ENCODE measurements at places on chromosomes 11 and 22.

DNA sequence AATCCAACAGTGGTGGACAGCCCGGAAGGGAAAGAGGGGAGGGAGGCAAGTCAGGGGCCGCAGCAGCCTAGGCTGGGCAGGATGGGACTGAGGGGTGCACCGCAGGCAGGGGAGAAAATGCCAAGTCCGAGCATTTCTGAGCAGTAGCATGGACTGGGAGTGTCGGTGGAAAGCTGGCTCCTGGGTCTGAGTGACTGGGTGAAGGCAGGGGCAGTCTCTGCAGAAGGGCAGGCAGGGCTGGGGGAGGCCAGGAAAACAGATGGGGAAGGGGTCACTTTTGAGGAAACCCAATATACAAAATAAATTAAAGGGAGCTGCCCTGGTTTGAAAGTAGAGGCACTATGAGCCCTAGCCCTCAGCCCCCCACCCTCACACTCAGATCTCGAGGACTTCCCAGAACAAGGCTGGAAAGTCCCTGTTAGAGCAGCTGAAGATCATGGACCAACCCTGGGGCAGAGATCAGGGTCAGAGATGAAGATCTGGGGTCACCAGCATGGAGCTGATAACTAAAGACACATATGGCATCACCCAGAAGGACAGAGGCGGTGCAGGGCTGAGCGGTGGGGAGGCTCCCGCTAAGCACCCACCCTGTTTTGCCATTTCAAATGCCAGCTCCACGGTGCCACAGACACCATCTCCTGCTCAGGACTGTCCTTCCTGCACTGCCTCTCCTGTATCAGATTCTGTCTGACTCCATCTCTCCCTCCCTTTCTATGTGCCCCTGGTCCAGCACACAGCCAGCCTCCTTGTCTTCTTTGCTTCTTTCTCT is 32.4 kb upstream of the ETS1 start:
- H3K4me3 ChIP-seq: no peak overlapping the region
- H3K27me3 ChIP-seq: peaks cover 1% of the 10 kb centered on the region
- H3K4me1 ChIP-seq: no peaks in the 10 kb centered on the region
- no peak for DNase-seq
- H3K27ac ChIP-seq: no peak overlapping the region

DNA sequence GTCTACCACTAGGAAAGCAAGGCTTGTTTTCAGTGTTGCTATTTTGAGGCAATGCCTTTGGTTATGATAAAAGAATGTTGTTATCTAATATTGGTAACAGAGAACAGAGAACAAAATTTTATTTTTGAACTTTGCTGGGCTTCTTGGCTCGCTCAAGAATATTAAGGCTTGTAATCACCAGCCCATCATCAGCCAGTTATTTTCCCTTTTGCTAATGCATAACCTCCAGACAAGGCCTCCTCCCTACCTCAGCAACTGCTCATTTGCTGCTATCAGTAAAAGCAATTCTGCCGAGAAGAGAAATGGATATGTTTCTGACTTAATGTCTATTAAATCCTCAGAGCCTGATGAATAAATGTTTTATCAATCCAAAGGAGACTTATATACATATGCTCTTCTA is 8.9 kb downstream of the MTMR2 start:
- DNase-seq: no peak
- no peaks in the 10 kb centered on the region for H3K27me3 ChIP-seq
- no peaks in the 10 kb centered on the region for H3K36me3 ChIP-seq
- H3K4me1 ChIP-seq: no peaks in the 10 kb centered on the region

DNA sequence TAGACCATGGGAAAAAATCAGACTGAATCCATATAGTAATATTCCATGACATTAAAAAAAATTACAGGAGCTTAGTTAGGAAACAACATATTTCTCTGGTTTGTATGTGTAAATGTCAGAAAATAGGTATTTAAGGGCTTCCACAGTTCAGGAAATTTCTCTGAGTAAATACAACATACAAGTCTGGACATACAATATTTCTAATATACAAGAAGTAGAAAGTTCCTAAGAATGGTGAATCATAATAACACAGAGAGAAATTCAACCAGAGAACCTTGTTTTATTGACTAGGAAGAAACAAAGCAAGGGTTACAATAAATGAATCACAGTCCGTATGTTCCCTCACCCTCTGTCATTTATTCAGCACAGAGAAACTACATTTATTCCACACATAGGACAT is 532.7 kb upstream of the FAT3 start:
- no peaks in the 10 kb centered on the region for H3K4me1 ChIP-seq
- H3K4me3 ChIP-seq: no peak overlapping the region
- DNase-seq: no peak

GRCh38 chr22:44459041-44459440 is 39.0 kb downstream of the RTL6 start:
- no peak for DNase-seq
- H3K27me3 ChIP-seq: no peaks in the 10 kb centered on the region
- no peak overlapping the region for H3K4me3 ChIP-seq

DNA sequence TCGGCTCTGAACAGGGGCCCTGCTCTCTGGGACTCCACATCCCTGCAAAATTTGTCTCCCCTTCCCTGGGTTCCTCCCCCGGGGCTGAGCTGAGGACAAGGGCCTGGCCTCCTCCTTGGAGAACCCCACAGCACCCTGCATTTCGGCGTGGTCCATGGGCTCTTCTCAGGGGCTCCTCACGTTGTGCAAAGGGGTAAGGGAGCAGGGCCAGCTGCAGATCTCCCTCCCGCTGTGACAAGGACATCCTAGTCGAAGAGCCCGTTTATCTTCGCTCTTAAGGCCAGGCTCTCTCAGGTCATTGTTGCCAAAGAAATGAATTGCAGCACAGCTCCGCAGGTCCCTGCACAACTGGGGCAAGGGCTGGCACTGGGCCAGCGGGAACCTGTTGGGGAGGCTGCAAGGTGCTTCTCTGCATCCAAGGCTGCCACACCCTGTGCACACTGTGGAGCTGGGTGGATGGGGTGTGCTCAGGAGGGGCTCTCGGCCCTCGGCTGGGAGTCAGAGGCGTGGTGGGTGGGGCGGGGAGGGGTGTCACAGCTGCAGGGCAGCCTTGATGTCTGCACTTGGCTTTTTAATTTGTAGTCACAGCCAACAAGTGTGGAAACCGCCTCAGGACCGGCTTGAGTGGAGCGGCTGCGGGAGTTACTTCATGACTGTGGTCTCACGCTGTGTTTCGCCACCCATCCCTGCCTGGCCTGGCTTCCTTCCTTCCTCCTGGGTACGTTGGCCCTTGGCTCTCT is 26.6 kb upstream of the SEPTIN5 start:
- no peaks in the 10 kb centered on the region for H3K27me3 ChIP-seq
- no peaks in the 10 kb centered on the region for H3K36me3 ChIP-seq
- H3K4me3 ChIP-seq: no peak overlapping the region
- no peaks in the 10 kb centered on the region for H3K4me1 ChIP-seq
- no peak for DNase-seq

- H3K4me1 ChIP-seq: peaks cover 3% of the 10 kb centered on the region
- H3K27ac ChIP-seq: no peak overlapping the region
- H3K27me3 ChIP-seq: no peaks in the 10 kb centered on the region
- no peak overlapping the region for H3K4me3 ChIP-seq
These were observed 12.0 kb downstream of the KCNQ1OT1 start for GRCh38 chr11:2687782-2688191.

DNA sequence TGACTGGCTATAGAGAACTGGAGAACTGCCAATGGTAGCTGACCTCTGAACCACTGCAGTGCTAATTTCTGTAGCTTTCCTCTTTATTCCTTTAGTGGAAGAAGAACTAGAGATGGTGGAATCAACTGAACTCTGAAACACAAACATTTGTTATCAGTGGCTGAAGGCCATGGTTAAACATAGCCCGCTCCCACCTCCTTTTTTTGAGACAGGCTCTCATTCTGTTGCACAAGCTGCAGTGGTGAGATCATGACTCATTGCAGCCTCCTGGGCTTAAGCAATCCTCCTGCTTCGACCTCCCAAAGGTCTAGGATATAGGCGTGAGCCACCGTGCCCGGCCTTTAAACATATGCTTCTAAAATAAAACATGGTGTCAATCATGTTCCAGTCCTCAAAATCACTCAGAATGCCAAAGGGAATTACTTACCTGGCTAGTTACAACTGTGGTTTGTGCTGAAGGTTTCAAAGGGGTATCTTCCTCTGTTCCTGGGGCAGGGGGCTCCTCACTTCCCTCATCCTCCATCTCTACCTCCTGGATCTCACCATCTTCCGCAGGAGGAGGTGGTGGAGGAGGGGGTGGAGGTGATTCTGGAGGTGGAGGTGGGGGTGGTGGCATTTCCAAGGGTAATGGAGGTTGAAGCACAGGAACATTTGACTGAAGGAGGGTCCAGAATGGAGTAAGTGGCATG is 9.0 kb upstream of the AGBL2 start:
- peaks cover 78% of the 10 kb centered on the region for H3K36me3 ChIP-seq
- peak; percentile 47 for DNase-seq
- H3K27me3 ChIP-seq: no peaks in the 10 kb centered on the region
- H3K27ac ChIP-seq: peak overlapping the region; percentile 76
- H3K4me3 ChIP-seq: no peak overlapping the region

DNA sequence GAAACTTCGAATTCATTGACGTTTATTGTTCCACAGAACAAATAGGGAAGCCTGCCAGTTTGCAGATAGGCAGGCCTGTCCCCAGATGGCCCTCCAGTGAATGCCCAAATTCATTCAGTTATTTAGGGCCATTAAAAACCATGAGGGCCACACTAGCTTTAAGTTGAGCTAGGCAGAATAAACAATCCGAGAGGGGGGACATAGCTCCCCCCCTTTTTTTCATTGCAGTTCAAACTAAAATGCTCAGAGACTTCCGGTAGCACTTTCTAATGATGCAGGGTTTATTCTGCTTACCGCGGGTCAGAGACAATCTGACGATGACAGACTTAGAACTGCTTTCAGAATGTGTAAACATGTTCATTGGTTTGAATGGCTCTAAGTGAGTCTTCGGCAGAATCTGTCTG is 72.0 kb downstream of the ZBTB16 start:
- peaks cover 4% of the 10 kb centered on the region for H3K4me1 ChIP-seq
- H3K27ac ChIP-seq: peak overlapping the region; percentile 95
- DNase-seq: no peak
- peaks cover 35% of the 10 kb centered on the region for H3K36me3 ChIP-seq
- H3K4me3 ChIP-seq: peak overlapping the region; percentile 29

DNA sequence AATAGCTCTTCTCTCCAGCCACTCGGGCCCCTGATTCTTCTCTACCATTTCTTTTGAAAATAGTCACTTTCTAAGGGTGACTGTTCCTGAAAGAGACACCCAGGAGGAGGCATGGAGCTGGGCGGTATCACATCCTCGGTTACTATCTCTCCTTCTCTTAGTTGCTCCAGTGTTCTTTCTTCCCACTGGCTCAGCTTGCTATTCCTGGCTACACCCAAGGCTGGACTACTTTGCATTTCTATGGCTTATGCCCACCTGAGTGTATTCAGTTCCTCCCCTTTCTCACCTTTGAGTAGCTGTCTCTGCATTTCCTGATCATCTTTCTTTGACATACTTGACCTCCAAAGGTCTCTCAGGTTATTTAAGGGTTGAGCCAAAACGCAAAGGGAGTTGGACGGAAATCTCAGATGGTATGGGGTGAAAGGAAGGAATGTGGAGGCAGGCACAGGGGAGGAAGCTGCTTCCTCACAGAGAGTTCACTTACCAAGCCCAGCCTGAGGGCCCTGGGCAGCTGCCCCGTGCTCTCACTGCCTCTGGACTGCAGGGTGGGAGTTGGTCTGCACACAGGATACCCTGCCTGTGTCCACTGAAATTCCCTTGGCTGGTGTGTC is 155.7 kb downstream of the SNX19 start:
- no peaks in the 10 kb centered on the region for H3K4me1 ChIP-seq
- no peak for DNase-seq
- H3K27ac ChIP-seq: no peak overlapping the region
- H3K4me3 ChIP-seq: no peak overlapping the region

- no peak for DNase-seq
- H3K27me3 ChIP-seq: no peaks in the 10 kb centered on the region
- no peaks in the 10 kb centered on the region for H3K36me3 ChIP-seq
- peaks cover 39% of the 10 kb centered on the region for H3K4me1 ChIP-seq
These were observed 22.4 kb downstream of the RPS6KA4 start for GRCh38 chr11:64381350-64381749.

- H3K36me3 ChIP-seq: peaks cover 32% of the 10 kb centered on the region
- H3K27ac ChIP-seq: no peak overlapping the region
- H3K27me3 ChIP-seq: no peaks in the 10 kb centered on the region
These were observed 866 bp downstream of the GP1BB start for GRCh38 chr22:19723983-19724827.

GRCh38 chr11:126592496-126593410 is 237.3 kb downstream of the ST3GAL4 start:
- H3K27ac ChIP-seq: no peak overlapping the region
- no peaks in the 10 kb centered on the region for H3K27me3 ChIP-seq
- no peak for DNase-seq
- H3K36me3 ChIP-seq: no peaks in the 10 kb centered on the region

GRCh38 chr11:114562166-114562916 is 2.7 kb upstream of the NXPE1 start:
- H3K4me3 ChIP-seq: no peak overlapping the region
- no peaks in the 10 kb centered on the region for H3K4me1 ChIP-seq
- H3K27me3 ChIP-seq: no peaks in the 10 kb centered on the region
- no peak overlapping the region for H3K27ac ChIP-seq
- no peaks in the 10 kb centered on the region for H3K36me3 ChIP-seq

DNA sequence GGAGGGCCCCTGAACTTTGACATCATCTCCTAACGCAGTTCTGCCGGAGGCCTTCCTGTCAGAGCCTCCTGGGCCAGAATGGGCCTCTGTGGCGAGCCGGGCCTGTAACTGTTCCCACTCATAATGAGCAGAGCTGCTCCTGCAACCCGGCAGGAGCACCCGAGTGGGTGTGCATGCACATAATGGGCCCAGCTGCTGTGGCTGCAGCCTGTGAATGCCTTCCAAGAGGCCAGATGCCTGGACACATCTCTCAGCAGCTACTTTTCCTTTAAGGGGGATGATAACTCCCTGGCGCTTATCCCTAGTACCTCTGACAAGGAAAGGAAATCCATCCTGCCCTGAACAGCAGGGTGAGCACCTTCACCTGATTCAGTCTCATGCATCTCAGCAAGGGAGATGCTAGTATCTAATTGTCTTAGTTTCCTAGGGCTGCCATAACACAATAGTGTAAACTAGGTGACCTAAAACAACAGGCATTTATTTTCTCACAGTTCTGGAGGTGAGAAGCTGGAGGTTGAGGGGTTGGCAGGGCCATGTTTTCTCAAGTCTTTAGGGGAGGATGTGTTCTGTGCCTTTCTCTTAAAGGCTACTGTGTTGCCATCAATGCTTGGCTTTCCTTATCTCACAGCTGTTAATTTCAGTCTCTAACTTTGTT is 120.5 kb downstream of the TEAD1 start:
- H3K4me3 ChIP-seq: no peak overlapping the region
- peaks cover 51% of the 10 kb centered on the region for H3K4me1 ChIP-seq
- DNase-seq: no peak
- H3K27me3 ChIP-seq: no peaks in the 10 kb centered on the region
- H3K36me3 ChIP-seq: peaks cover 4% of the 10 kb centered on the region

Measured in tibial artery (tissue), 4 donors.